Smooth muscle cell of bladder (primary cell): ENCODE measurements at places on chromosomes 5 and 9. TPM values are rescaled to one million over a fixed set of nuclear protein-coding genes. Genes with fewer than 3 reads are reported as not detected.

The AGXT2 gene
- total RNA-seq = not detected in 2 replicates

The TRPM3 gene
- 0.85 and 0.92 TPM in 2 replicates for total RNA-seq

The TXN gene
- 408 and 464 TPM in 2 replicates for total RNA-seq

The GPR150 gene
- 0.28 TPM in 2 replicates for total RNA-seq

The PCDHGA3 gene
- total RNA-seq = 0.85 and 1.4 TPM in 2 replicates

The STPG3 gene
- total RNA-seq = not detected in 2 replicates

The SHISAL2B gene
- not detected in 2 replicates for total RNA-seq

The SLC4A9 gene
- total RNA-seq = not detected in 2 replicates

The ZFP37 gene
- total RNA-seq = 2.3 and 2.4 TPM in 2 replicates

The PCDHA3 gene
- total RNA-seq = 0.14 and 0.28 TPM in 2 replicates
